Astrocyte (in vitro differentiated cells and primary cell): ENCODE measurements at places on chromosomes 7 and 10.
A peak's percentile ranks its signal among the peaks of the same experiment; 100 is the strongest.

DNA sequence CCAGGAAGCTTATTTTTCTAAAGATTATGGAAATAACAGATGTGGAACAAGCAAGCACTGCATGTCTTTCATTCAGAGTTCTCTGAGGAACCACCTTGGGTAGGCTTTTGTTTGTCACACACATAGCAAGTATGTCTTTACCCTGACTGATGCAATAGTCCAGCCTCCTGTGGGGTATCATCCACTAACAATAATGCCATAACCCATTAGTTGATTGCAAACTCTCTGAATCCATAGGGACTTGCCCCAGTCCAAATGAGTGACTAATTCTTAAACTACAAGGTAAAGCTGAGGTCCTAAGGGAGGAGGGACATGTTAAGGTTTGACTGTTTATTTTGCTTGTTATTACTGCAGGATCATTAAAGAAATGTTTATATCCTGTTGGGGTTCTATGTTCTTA is 151.4 kb upstream of the PRPS1L1 start:
- DNase-seq = peak; percentile 9

DNA sequence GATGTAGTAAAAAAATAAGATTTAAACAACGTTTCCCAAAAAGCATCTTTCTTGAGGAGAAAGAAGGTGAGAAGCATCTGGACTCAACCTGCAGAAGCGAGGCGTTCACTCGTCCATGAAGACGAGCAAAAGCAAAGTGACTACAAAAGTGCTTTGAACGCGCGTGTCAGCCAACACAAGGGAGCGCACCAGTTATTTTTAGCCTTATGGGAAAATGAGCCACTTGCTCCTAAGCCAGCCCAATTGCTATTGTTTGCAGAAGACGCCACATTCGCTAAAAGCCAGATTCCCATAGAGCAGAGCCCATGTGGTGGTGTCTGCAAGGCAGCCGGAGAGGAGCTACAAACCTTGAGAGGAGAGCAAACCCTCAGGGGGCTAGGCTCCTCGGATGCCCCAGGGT is 122.5 kb downstream of the FAM53B start:
- no peak for DNase-seq

DNA sequence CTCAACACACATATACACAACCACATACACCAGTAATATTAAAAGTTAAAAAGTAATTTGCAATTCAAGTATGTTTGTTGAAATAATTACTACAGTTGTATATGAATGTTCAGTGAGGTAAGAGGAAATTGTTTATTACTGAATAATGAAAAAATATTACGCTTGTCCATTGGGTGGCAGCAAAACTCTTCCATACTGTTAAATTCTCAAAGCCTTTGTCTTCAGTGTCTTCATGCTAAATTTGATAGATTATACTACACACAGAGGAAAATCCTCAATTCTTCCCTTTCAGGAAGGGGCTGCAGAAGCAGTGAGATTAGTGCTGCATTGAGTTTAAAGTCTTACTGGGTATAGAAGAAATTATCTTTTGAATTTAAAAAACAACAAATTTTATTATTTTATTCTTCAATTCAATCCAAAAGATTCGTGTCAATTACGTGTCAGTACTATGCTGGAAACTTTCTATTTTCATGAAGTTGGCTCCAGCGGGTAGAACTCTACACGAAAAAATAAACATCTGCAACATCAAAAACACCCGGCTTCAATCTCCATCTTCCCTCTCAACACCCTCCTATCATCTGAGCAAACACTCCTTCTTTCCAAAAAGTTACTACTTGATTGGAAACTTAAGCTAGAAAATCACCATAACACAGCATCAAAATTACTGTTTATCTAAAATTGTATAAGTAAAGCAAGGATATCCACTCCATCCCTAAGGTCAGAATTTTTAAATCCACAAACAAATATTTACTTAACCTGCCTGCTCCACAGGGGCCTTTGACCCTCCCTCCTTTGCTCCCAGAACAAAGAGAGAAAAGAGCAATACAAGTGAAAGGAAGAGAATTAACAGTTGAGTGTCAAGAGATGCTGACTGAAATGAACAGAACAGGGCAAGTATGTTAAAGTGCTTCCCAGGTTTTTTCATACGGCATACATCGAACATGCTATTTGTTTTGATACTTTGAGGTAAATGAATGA is 37.0 kb upstream of the TES start:
- DNase-seq = peak; percentile 42

DNA sequence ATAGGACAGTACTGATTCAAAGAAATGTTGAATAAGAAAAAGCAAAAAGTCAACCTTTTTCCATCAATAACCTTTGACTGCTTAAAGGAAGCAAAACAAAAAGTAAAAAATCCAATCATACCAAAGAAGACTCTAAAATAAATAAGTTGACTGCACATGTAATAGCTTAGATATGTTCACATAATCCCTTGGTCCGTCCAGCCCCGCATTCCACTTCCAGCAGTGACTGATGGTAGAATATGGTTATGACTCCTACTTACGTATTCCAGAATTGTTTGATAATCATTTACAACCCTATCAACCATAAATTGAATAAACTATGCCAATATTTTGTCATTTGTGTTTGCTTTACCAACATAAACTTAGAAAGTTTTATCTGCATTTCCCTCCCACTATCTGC is 77.9 kb downstream of the CTNNA3 start:
- DNase-seq = peak; percentile 81

GRCh38 chr10:52474265-52474664 is 160.2 kb downstream of the DKK1 start:
- DNase-seq = no peak

DNA sequence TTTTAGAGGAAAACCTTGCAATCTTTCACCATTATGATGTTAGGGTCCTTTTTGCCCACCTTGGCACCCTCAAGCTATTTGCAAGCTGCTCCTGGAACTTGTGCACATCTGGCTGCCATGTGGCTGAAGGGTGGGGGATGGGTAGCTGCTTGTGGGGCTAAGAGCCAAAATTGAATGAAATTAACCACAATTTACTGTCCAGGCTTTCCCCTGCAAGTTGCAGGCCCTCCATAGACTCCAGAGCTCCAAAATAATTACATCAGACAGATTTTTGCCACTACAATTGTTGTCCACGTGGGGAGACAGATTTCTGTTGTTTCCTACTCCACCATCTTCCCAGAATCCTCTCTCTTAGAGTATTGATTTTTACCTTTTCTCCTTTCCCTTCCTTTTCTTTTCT is 19.1 kb downstream of the PI4K2A start:
- peak; percentile 44 for DNase-seq

DNA sequence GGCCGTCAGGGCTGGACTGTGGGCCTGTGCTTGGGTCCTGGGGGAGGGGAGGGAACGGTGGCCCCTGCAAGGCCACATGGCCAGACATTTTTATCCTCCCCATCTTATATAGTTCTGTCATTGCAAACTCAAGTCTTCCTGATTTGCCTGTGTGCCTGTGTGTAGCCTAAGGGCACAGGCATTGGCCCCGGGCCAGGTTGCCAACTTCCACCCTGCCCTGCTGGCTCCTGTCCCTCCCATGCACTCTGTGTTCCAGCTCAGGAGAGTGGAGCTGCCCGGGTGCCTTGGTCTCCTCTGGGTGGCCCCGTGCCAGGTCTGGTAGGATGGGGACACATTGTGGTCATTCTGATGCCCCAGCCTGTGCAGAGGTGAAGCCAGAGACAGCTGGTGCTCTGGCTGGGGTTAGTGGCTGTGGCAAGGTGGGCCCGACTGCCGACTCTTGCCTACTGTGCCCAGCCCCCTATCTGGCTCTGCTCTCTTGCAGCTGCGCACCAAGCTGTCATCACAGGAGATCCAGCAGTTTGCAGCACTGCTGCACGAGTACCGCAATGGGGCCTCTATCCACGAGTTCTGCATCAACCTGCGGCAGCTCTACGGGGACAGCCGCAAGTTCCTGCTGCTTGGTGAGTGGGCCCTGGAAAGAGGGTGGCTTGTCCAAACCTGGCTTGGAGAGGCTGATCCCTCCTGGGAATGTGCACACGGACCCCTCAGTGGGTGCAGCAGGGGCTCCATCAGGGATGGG is 14.8 kb downstream of the NACAD start:
- DNase-seq = no peak

DNA sequence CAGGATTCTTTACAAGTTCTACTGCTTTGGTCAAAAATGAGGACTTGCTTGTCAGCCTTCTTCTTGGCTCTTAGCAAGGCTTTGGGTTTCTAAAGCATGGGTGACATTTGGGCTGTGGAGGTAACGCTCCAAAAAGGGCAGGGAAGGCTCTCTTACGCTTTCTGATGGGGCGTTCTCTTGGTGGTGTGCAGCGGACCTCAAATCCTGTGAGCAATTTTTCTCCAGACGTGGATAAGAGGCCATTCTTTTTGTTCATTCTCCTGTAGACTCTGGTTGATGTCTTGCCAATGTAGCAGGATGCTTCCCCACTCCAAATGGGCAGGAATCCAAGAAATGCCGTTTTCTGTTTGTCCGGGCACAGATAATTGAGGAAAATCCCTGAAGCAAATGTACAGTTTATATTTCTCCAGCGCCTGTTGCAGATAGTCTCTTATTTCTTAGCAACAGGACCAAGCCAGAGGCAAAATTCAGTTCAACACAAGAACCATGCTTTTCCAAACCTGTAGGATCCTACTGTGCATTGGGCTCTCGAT is 138.4 kb upstream of the NFE2L3 start:
- DNase-seq = no peak

GRCh38 chr10:108894402-108895301 is 1028.7 kb downstream of the XPNPEP1 start:
- DNase-seq = no peak

- no peak for DNase-seq
Observed at GRCh38 chr7:105990141-105990540, 27.1 kb downstream of the CDHR3 start.

GRCh38 chr10:112811741-112812551 is 138.1 kb upstream of the TCF7L2 start:
- peak; percentile 97 for DNase-seq

DNA sequence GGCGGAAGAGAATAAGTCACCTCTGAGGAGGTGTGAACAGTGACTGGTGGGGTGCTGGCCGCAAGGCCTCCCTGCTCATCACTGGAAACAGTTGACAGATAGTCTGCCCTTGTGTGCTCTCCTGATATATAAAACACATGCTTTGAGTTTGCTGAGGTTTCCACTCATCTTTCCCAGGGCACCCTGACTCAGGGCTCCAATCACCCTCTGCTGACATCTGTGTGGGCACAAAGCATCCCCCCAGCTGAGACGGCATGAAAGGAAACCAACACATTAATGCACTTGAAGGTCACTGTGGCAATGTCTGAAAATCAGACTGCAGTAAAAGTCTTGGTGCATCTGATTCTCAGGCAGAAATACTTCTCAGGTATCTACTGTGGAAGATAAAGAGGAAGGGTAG is 49.8 kb downstream of the EPDR1 start:
- no peak for DNase-seq

DNA sequence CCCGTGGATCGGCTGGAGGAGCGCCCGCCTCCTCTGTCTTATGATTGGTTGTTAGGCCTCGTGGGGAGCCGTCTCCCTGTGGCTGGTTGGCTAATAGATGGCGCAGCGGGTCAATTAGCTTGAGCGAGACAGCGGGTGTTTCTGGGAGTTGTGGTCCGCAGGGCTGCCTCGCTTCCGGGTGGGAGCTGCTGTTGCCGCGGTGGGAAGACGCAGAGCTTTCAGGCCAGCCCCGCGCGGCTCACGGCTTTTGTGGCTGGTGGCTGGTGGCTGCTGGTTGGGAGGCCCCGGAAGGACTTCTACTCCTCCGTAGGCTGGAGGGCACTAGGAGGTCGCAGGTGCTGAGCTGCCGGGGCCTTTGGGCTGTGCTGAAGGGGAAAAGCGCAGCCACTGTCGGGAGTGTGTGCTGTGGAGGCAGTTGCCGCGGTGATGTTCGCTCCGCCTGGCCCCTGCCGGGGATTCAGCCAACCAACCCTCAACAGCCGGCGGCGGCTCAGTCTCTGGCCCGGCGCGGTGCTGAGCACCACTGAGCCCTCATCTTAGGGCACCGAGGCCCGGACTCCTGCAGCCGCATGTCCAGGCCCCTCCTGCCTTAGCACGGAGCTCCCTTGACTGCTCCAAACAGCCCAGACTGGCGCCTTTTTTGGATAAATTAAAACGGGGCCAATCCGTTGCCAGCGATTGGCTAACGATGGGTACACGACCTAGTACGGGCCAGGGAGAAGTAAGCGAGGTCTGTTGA is 652 bp upstream of the C10orf143 start:
- peak; percentile 96 for DNase-seq

DNA sequence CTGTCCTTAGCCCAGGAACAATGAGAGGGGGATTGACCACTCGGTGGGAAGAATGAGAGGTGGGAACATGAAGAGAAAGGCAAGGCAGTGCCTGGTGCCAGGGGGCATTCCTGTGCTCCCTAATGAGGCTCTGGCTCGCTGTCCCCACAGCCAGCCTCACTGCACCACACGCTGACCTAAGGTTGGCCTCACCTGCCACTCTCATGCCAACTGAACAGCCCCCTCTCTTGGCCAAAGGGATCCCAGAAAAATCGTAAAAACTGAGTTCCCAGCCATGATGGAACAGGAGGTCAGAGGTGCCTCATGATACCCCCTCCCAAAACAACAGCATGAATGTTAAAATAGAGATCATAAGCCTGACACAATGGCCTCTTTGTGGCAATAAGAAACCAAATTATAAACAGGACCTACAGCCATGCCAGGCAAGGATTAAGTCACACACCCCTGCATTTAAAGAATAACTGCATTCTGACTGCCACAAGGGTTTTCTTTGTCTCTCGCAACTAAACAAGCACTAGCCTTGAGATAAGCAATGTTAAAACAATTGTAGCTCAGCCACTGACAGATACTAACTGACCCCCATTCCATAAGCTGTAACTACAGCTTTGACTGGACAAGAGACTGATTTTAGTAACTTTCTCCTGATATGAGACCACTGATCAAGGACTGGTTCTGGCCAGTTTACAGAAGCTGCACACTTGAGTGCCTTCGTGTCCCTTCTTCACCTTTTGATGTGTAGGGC is 149.2 kb downstream of the SH2D4B start:
- DNase-seq = no peak

DNA sequence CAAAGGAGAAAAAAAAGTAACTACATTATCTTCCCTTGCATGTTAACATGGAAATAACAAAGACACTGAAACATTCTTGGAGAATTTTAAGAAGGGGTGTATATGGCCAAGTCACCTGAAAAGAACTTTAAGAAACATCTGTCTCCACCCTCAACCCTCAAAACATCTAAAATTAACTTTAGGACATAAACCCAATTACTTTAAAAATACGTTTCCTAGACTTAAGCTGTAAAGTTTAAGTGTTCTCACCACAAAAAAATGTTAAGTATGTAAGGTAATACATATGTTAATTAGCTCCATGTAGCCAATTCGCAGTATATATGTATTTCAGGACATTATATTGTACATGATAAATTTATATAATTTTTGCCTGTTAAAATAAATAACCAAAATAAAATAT is 71.1 kb upstream of the GLCCI1 start:
- DNase-seq = peak; percentile 6

DNA sequence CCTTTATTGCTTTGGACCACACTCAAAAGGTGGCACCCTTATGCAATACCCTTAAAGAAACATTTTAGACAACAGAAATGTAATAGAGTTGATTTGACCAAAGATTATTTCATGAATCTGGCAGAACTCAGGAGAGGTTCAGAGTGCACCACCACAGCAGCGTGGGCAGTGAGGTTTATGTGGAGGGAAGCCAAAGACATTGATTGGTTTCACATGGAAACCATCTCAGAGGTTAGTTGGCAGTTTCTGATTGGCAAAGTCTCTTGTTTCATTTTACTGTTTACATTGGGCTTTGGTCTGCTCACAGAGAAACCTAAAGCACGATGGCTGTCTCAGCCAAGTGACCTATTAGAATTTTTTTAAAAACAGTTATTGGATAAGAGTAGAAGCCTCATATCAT is 101.3 kb downstream of the SDHAF3 start:
- DNase-seq = no peak
